ENCODE measurements at places on chromosomes 1 and 21.

DNA sequence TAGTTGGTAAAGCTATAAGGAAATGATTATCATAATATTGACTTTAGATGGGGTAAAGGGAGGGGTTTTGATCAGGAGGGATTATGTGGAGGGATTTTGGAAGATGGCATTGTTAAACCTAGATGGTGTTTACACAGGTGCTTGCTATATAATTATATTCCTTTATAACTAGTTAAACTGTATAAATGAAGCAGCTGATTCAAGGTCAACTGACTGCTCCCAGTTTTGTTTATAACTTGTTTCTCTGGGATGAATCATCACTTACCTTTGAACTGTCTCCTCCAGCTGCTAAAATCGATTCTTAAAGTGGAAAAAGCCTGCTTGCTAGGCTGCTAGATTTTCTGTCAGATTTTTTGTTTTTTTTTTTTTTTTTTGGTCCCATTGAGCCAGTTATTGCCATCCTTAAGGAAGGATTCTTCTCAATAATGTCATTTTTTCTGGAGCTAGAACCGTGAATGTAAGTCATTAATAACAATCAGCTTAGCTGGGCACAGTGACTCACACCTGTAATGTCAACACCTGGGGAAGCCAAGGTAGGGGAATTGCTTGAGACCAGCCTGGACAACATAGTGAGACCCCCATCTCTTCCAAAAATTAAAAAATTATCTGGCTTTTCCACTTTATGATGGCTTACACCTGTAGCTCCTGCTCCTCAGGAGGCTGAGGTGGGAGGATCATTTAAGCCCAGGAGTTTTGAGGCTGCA, 153.2 kb downstream of the PIK3R3 start:
- no peak for DNase-seq

GRCh38 chr1:109497449-109498160, 3.7 kb downstream of the CYB561D1 start:
- DNase-seq = no peak

DNA sequence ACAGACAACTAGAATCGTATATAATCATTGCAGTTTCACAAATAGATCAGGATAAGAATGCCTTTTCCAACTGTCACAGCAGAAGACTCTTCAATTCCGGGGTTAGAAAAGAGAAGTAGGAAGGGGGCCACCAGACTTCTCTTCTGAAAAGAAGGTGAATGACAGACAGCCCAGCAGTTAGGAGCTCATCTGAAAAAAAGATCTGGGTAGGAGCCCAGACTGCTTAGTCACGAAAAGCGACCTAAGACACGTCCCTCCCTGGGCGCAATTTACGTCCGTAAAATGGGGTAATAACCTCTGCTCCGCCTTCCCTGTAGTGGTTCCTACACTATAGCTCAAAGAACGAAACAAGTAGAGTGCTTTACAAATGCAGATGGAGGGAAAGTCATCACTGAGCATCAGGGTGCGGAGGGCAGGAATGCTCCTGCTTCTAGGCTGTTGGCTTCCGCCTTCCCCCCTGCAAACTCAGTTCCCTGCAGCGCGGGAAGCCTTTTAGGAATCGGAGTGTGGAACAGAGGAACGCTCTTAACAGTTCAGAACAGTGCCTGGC, 582 bp downstream of the ORC1 start:
- peak; percentile 70 for DNase-seq

- no peak for DNase-seq
These were observed 144.2 kb downstream of the SYT2 start for GRCh38 chr1:202565890-202566602.

DNA sequence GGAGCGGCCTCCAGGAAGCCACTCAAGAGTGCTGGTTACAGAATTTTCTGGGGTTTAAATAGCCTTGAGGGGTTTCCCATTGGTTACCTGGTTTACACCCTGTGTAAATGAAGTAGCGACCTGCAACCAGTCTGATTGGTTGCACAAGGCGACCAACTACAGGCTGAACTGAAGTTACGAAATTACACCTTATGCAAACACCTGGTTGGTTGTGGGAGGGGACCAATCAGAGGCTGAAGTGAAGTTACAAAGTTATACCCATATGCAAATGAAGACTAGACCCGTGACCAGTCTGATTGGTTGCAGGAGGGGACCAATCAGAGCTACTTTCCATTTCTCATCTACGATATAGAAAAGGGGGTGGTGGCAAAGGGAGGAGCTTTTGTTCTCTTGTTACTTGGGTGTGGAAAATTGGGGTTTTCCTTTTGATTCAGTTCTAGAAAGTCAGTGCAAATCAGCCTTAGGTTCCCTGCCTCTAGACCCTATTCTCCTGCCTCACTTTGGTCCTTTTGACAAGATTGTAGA, 22.2 kb upstream of the C1orf174 start:
- DNase-seq = no peak

DNA sequence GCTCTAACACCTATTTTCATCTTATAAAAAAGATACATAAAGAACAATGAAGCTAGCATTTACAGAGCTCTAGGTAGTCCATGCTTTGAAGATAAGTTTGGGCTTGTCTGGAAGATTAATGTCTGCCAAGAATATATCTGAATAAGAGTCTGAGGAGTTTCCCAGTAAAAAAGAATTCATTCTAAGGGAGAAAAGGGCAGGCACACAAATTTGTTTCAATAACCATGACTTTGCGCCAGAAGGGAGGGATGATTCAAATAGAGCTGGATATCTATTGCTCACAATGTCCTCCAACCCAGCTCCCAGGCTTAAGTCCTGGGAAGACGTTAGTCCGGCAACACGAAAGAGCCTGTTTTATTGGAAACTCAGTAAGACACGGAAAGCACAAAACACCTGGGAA, 9.7 kb upstream of the TTLL7 start:
- no peak for DNase-seq

DNA sequence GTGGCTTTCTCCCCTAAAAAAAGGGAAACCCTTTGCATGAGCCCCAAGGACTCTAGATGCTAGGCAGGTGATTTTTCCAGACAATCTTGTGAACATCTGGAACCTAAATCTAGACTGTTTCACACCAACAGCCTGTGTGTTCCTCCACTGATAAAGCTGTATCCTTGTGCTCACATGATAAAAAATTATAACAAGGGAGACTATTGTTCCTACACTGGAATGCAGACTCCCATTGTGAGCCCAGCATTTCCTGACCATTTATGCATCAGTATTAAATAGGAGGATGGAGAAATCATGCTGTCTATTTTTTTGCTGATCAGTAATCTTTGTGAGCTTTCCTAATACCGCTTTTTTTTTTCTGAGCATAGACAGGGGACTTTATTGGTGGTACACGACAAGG, 52.5 kb downstream of the ZNF697 start:
- DNase-seq = no peak

- no peak for DNase-seq
These were observed 60.9 kb downstream of the ABL2 start for GRCh38 chr1:179168536-179168935.

DNA sequence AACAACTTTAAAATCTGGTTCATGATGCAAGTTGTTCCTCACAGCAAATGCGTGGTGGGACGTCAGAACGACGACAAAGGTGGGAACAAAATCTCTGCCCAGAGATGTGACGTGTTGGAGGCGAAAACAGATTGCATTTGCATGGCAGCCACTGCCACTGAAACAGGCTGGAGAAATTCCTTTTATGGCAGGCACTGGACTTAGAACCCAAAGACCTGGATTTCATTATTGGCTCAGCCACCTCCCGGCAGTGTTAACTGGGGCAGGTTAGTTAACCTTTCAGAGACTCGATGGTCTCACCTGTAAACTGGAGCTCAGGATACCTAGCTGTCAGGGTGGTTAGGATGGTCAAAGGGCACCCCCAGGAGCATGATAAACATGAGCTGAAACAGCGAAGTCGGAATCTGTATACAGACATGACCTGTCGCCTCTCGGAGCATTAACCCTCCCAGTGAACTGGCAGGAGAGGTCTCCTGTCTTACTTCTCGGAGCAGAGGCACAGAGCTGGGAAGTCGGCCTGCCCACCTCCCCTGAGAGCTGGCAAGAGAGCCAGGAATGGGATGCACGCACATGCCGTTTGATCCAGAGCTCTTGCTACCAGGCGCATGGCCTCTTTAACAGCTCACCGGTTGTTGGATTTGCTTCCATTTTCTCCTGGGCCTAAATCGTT, 59.2 kb upstream of the TARBP1 start:
- DNase-seq = no peak

DNA sequence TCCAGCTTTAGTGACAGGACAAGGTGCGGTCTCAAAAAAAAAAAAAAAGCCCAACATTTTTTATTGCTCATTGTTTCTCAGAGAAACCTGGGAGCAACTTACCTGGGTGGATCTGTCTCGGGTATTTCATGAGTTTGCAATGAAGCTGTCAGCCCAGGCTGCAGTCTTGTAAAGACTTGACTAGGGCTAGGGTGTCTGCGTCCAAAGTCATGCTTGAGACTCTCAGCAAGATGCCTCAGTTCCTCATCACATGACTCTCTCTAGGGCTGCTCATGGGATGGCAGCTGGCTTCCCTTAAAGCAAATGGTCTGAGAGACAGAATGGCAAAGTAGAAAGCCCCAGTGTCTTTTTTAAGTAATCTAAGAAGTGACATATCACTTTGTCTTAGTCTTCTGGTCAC, 8.1 kb downstream of the GABPA start:
- no peak for DNase-seq

DNA sequence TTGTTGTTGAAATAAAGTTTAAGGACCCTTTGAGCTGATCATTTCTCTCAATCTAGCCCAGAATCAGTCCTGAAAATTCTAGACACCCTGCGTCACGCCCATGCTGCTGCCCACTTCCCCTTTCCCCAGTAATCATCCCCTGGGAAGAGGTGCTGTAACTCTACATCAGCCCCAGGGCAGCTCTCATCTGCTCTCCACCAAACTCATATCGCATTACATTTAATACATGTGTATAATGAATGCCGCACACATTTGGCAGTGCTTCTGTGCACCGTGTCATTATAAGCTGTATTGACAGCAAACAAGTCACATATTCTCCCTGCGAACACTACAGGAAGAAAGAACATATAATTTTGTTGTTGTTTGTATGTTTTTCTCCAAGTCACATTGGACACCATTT, 539.7 kb upstream of the DAB1 start:
- no peak for DNase-seq

GRCh38 chr1:36693161-36693525, 210.4 kb upstream of the CSF3R start:
- DNase-seq = no peak

DNA sequence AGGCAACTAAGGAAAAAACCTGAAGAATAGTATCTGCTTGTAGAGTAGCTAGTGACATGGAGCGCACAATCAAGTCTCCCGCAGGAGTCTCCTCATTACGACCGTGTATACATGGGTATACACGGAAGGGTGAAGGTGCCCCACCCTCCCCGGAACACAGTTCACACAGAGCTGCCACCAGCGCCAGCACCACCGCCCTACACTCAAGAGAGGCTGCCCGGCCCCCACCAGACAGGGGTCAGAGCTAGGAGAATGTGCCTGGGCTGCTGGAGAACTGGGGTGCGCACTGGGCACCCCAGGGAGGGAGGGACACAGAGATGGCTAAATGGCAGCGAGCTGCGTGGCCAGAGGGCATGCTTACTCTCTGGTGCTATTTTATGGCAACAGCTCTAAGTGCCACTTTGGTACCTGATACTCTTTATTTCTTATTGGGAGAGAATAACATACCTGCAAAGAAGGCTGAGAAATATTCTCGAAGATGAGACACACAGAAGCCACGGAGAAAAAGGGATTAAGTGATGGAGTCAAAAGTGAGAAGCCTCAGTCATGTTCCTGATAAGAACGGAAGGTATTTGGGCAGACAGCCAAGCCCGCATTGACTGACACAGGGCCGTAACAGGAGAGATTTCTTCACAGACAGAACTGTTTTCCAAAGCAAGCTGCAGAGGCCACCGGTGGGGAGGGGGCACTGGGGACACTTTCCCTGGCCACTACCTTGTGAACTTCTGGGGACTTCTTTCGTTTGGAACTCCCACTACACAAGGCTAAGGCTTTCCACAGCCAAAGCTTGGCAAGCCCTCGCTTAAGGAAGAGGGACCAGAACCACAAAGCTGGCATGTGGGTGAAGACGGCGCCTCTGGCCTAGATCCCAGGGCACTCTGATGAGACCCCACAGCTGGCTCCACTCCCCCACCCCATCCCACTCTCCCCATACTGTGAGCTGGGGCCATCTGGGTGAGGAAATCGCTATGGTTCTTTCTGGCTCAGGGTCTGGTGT, 108.0 kb downstream of the PGBD5 start:
- DNase-seq = no peak

- no peak for DNase-seq
These were observed 252.5 kb downstream of the PTPRU start for GRCh38 chr1:29488794-29489311.

- peak; percentile 51 for DNase-seq
These were observed 13.0 kb downstream of the WNT9A start for GRCh38 chr1:227934476-227935313.

DNA sequence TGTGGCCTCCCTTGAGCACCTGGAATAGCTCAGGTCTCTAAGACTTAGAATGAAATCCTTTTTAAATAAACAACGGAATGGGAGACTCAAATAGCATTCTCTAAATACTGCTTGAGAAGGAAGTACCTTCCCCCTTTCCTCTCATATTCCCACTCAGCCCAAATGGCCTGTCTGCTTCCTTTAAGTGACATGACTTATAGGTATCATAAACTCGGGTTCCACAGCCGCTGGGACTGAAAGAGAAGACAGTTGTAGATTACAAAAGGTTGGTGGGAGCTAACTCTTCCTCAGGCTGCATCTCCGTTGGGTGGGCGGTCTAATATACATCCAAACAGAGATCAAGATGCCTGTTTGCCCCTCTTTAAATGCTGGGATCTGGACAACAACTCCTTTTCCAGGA, 1.2 kb upstream of the HMCN1 start:
- DNase-seq = no peak

DNA sequence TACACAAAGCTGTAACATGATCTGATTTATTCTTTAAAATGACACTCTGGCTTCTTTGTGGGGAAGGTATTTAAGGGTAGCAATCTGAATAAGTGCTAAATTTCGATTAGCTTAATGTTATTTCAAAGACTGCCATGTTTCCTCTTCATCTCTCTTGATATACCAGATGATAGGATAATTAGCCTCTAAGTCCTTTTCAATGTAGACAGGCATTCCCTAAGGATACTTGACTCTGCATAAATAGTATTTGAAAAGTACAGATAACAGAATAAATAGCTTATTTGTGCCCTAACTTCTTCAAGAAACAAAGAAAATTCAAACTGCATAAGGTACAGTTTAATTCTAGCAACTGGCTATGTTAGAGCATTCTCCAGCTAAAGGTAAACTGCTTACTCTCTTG, 46.2 kb downstream of the ARHGAP29 start:
- DNase-seq = no peak

DNA sequence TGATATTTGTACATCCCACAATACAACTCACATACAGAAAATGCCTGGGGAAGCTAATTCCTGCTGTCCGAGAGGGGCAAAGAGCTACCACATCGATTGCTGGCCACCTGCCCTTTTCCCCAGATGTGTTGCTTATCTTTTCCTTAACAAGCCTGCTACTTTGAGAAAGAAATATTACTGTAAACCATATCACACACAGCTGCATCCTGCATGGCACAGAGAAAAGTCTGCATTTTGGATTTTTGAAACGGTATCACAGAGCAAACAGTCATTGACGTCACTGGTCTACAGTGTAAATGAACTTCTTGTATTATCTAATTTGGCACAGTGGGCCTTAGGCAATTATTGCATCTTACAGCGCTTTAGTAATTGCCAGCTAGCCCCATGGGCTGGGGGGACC, 164.7 kb downstream of the CLIC6 start:
- no peak for DNase-seq

GRCh38 chr21:33273044-33273443, 6.9 kb downstream of the IL10RB start:
- DNase-seq = no peak

GRCh38 chr1:11498956-11499594, 20.1 kb downstream of the DISP3 start:
- no peak for DNase-seq

GRCh38 chr1:208054485-208054884, 143.6 kb upstream of the CD34 start:
- no peak for DNase-seq

Measured in GM03348 (cell line).